ENCODE measurements at places on chromosomes 2 and 18. TPM values are rescaled to one million over a fixed set of nuclear protein-coding genes. Genes with fewer than 3 reads are reported as not detected.

GRCh38 chr2:108587621-108588020, 53.4 kb downstream of the LIMS1 start:
- DNase-seq: peak; percentile 88

IL1R2 gene
- 4.3 TPM for total RNA-seq

DNA sequence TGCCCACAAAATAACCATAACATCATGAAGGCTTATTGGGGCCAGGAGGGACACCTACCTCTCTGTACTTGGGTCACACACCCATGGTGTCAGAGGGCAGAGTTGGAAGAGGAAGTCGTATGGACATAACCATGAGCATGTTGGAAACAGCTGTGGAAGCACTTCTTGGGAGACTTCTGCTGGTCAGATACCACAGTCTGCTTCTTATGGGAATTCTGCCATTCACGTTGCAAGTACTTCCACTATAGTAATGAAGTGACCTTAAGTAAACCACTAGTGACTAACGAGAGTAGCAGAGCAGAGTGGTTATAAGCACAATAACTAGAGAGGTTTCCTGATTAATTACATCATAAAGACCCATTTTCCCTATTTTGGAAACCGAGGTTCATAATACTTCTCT, 61.1 kb upstream of the TFPI start:
- DNase-seq: no peak

DNA sequence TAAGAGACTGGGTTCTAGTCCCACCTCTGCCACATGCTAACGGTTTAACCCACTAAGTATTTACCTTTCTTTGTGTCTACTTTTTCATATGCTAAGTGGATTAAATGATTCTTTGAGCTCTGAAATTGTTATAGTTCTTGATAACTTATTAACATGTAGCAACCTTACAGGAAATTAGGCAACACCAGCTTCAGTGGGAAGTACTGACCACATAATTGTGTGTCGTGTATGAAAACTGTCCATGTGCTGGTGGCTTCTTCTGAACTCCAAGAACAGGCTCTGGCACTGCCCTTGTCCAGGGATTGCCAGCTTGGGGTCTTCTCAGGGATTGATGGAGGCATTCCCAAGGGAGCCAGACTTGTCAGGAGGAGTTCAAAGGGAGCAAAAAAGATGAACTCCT, 427.7 kb downstream of the TGIF1 start:
- no peak for DNase-seq

DNA sequence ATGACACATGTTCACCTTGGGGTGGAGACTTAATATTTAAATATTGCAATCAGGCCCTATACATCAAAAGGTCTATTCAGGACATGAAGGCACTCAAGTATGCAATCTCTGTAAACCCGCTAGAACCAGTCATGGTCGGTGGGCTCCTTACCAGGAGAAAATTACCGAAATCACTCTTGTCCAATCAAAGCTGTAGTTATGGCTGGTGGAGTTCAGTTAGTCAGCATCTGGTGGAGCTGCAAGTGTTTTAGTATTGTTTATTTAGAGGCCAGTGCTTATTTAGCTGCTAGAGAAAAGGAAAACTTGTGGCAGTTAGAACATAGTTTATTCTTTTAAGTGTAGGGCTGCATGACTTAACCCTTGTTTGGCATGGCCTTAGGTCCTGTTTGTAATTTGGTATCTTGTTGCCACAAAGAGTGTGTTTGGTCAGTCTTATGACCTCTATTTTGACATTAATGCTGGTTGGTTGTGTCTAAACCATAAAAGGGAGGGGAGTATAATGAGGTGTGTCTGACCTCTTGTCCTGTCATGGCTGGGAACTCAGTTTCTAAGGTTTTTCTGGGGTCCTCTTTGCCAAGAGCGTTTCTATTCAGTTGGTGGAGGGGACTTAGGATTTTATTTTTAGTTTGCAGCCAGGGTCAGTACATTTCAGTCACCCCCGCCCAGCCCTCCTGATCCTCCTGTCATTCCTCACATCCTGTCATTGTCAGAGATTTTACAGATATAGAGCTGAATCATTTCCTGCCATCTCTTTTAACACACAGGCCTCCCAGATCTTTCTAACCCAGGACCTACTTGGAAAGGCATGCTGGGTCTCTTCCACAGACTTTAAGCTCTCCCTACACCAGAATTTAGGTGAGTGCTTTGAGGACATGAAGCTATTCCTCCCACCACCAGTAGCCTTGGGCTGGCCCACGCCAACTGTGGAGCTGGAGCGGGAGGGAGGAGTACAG, 108.1 kb downstream of the XRCC5 start:
- DNase-seq: peak; percentile 96

GRCh38 chr2:108825254-108825653, 38.7 kb downstream of the CCDC138 start:
- no peak for DNase-seq

PDK1 gene
- 66.9 TPM for total RNA-seq

GRCh38 chr2:35827086-35827485, 528.5 kb upstream of the CRIM1 start:
- no peak for DNase-seq

CHN1 gene
- 131 TPM for total RNA-seq

TCF7L1 gene
- total RNA-seq: 0.39 TPM

- no peak for DNase-seq
These were observed 54.7 kb upstream of the MGAT5 start for GRCh38 chr2:134199123-134199522.

DNA sequence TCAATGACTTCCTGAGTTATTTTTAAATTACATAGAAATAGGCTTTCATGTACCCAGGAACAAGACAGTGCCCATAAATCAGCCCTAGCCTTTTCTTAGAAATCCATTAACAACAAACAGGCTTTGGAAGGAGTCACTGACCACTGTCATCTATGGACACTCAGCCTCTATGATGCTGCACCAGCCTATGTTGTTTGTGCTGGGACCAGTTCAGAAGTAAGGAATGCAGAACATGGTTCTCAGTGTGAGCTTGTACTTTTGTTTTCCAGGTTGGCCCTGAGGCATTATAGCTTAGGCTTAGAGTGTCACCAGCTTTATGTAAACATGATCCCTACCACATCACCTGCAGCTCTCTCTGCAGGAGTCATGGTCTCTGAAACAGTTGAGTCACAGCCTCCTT, 335.7 kb upstream of the CDH7 start:
- no peak for DNase-seq

DNA sequence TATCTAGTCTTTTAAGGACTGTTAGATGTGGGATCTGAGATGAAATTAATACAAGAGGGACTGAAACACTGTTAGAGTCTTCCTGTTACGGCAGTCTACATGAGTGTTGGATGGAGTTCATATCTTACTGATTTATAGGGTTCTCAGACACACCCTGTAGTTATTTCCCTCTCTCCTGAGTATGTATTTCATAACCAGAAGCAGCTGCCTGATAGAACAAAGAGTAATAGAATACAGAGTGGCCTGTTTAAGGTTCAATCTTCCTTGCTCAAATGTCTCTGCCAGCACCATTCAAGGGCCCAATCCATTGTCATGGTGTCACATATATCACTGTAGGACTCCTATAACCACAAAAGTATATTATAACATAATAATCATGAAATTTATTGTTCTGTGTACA, 1229.1 kb upstream of the ACVR2A start:
- no peak for DNase-seq

DNA sequence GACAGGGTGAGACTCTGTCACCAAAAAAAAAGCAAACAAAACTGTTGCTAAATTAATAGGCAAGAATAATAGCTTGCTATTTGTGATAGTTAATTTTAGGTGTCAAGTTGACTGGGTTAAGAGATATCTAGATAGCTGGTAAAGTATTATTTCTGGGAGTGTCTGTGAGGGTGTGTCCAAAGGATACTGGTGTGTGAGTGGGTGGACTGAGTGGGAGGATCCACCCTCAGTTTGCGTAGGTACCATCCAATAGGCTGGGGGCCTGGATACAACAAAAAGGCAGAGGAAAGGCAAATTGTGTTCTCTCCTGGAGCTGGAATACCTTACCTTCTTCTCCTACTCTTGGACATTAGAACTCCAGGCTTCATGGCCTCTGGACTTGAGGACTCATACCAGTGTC, 15.0 kb downstream of the DUSP11 start:
- DNase-seq: no peak

- DNase-seq: peak; percentile 82
These were observed 42.1 kb upstream of the GALR1 start for GRCh38 chr18:77207540-77207939.

RAB27B gene
- total RNA-seq: 7.0 TPM

- peak; percentile 51 for DNase-seq
These were observed 58.0 kb downstream of the FHOD3 start for GRCh38 chr18:36355511-36355910.

C2orf80 gene
- not detected for total RNA-seq

XPO1 gene
- total RNA-seq: 297 TPM

IGFBP5 gene
- total RNA-seq: 22.4 TPM

DNA sequence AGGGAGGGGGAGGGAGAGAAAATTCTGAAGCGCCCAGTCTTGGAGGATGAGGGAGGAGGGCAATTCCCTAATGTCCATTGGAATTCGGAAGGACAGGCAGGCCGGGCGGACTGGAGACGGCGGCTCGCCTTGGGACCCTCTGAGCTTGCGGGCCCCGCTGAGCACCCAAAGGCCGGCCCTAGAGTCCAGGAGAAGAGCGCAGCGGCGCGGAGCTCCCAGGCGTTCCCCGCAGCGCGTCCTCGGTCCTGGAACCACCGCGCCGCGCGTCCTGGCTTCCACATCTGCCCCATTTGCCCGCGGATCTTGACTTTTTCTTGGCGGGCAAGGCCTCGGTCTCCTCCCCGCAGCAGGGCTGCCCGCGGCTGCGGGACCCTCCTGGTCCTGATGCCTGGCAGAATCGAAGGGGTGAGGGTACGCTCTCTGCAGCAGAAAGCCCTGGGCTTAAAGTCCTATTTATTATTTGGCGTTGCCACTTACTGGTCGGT, 675 bp upstream of the MLPH start:
- DNase-seq: peak; percentile 54

DCDC2C gene
- not detected for total RNA-seq

DNA sequence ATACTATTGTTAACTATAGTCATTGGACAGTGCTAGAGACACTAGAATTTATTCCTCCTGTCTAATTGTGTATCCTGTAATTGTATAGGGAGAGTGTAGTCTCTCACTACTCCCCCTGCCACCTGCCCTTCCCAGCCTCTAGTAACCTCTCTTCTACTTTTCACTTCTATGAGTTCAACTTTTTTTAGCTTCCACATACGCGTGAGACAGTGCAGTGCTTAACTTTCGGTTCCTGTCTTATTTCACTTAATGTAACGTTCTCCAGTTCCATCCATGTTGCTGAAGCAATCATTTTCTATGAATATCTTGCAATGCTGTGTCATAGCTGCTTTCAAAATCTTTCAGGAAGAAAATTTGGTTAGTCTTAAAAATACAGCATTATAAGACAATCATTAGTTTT, 22.8 kb upstream of the RUFY4 start:
- DNase-seq: no peak

FOXD4L1 gene
- total RNA-seq: 0.10 TPM

COPS8 gene
- total RNA-seq: 316 TPM

CGREF1 gene
- 5.2 TPM for total RNA-seq

- no peak for DNase-seq
These were observed 9.6 kb downstream of the COL6A3 start for GRCh38 chr2:237404413-237404812.

GRCh38 chr2:56478027-56478426, 294.2 kb downstream of the CCDC85A start:
- DNase-seq: no peak

SEMA4F gene
- total RNA-seq: 7.1 TPM

TCF4 gene
- 89.8 TPM for total RNA-seq

GRCh38 chr2:84970210-84970867, 622 bp upstream of the KCMF1 start:
- peak; percentile 55 for DNase-seq

DNA sequence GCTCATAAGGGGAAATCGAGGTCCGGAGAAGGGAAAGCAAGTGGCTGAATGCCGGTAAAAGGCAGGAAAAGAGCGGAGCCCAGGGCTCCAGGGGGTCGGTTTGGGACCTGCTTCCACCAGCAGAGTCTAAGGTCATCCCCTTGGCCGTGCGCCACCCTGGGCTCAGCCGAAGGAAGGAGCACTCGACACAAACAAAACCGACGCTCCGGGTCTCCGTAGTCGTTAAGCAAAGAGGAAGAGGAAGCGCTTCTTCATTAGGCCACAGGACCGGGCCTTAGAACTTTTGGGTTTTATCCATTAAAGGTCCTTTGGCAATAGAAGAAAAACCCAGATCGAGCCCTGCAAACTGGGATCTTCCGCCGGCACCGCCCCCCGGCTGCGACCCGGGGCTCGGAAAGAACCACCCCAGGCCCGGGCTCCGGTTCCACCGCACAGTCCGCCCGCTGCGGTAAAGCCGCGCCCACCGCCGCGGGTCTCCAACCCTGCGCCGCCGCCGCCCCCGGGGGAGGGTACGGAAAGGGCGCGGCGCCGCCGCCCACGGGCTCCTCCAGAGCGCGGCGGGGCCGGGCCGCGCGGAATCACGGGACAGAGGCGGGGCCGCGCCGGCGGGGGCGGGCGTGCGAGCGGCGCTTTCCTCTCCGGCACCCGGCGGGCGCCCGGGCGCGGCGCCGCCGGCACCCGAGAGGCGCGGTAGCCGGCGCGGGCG, at the start of gene TTL:
Gene TTL (plus strand): TSS at position 629 of the 706 bp plus-strand sequence. CDS start 189 bp downstream, outside the sequence.
- peak; percentile 72 for DNase-seq
